Stimulated activated CD4-positive, alpha-beta T cell treated with anti-CD3 and anti-CD28 coated beads, TNF-alpha, amount 100 ng/mL, for 24 hours (primary cell): ENCODE measurements at places on chromosomes 1 and 21.

- no peak for DNase-seq
These were observed 27.0 kb upstream of the SARS1 start for GRCh38 chr1:109186733-109187086.

- DNase-seq, result no peak
These were observed 7.5 kb upstream of the FNDC5 start for GRCh38 chr1:32878183-32878582.

DNA sequence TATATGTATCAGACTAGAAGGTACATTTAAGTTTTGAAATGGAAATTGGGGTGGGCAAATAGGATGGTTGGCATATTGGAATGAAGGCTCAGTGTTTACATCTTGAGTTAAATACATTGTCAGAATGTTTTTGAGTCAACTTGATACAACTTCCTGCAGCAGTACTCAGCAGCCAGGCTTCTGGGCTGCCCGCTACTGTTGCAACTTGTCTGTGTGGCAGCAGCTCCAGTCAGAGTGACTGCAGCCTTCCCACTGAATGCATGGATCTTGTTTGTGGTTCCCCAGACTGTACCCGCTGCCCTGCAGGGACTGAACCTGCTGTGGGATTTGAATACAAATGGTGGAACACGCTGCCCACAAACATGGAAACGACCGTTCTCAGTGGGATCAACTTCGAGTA lies 24.9 kb upstream of the SARS1 start:
- no peak for DNase-seq

- DNase-seq, result no peak
These were observed 137.1 kb upstream of the CD34 start for GRCh38 chr1:208047975-208048374.

GRCh38 chr1:10980841-10981727 lies 31.4 kb upstream of the TARDBP start:
- DNase-seq, result no peak

GRCh38 chr1:236112332-236112627 lies 30.1 kb upstream of the GPR137B start:
- DNase-seq, result no peak

DNA sequence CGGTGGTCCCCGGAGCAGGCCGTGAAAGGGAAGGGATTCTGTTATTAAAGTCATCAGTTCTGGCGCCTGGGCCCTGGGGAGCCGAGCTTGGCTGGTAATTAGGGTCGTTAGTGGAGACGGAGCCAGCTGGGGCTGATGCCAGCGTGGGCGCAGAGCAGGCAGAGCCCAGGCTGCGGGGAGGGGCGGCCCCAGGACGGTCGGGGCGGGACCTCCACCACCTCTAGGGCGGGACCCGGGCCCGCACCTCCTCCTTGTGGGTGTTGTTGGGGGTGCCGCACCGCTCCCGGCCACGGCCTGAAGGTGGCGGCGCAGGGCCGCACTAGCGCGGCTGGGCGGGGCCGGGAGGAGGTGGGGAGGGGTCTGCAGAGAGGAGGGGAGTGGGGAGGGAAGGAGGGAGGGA lies 470.6 kb downstream of the PTPRU start:
- no peak for DNase-seq

- DNase-seq, result no peak
These were observed 2.8 kb upstream of the ZC3H12A start for GRCh38 chr1:37471345-37472231.

DNA sequence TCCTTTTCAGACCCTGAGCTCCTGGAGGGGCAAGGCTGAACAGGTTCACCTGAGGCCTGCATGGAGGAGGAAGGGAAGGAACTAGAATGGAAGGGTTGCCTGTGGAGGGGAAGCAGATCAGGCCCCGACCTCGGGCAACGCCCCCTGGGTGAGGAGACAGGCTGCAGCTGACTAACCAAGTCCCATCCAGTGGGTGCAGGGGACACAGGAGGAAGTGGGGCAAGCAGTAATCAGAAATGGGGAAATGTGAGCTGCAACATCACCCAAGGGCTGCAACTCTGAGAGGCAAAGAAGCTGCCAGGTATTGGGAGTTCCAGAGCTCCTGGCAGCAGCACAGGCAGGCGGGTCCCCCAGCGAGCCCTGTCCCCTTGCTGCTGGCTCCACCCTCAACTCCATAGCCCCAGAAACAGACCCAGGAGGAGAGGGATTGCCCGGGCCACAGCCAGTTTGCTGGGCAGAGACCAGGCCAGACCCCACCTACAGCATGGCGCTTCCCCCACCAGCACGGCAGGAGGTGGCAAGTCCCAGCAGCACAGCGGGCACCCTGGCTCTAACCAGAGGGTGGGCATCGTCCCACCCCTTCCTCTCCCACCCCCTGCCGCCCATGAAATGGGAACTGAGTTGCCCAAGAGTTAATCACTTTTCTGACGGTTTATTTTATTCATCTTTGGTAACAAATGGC lies 38.5 kb downstream of the MRPL37 start:
- no peak for DNase-seq

DNA sequence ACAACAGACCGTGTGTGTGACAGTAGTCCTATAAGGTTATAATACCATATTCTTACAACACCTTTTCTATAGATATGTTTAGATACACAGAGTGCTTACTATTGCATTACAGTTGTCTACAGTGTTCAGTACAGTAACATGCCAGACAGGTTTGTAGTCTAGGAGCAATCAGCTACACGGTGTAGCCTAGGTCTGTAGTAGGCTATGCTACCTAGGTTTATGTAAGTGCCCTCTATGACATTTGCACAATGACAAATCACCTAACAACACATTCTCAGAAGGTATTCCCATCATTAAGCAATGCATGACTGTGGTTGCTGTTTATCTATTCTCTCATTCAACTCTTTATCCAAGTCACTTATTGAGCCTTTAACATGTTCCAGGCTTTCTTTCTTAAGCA lies 1.8 kb upstream of the WLS start:
- no peak for DNase-seq

DNA sequence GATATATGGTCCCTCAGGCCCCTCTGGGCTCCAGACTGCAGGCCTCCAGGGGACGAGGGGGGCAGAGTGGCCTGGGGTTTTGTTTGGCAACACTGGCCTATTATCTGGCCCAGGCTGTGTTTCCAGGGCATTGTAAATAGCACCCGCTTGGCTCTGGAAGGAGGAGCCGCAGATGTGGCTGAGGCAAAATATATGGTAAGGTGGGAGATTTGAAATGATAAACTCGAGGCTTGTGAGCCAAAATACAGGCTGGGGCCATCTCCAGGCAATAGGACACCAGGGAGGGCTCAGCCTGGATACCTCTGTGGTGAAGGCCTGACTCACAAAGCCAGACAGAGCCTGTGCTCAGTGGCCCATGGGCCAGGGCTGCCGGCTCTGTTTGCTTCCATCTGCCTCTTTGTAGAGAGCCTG lies 14.0 kb downstream of the NAV1 start:
- DNase-seq, result no peak

GRCh38 chr1:165851034-165851658 lies 23.7 kb downstream of the UCK2 start:
- DNase-seq, result no peak

DNA sequence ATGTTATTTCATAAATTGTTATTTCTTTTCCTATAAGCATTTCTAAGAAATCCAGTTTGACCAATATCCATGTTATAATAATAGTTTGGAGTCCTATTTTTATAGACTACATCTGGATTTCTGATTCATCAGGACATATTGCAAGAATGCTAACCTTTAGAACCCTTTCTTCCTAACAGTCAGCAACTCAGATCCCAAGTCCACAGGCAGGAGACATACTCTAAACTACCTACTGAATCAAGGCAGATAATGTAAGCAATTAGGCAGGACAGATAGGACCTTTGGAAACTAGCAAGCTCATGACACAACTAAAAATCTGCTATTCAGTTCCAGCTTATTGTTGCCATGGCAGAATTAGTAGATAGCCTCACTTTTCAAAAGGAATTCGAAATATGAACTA lies 104.1 kb downstream of the DENND1B start:
- no peak for DNase-seq

DNA sequence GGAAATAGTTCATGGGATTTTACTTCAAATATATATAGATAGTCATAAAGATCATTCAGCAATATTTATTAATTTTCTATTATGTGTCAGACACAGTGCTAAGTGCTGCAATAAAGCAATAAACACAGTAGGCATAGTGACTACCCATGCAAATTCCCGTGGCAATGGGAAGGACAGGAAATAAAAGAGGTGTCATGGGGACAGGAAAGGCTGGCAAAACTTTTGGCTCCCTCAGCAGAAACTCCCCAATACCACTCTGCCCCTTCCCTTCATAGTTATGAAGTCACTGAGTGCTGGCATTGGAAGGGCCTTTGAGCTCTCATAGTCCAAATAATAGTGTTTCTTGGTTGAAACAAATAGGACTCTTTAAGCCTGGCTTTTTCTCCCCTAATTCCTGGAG lies 104.4 kb upstream of the DPT start:
- no peak for DNase-seq

DNA sequence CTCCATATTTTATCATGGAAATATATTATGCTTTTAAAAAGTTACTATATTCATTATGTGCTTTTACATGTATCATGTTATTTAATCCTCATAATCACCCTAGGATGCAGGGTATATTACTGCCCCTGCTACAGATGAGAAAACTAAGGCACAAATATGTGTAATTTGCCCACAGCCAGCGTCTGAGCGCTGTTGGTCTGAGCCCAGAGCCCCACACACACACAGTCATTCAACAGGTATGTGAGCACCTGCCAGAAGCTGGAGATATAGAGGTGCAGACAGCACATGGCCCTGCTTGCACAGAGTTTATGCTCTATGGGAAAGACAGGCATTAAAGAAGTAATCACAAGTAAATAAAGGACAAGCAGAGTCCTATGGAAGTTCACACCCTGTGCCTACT lies 49.8 kb upstream of the SEC16B start:
- DNase-seq, result no peak

- no peak for DNase-seq
These were observed 307.1 kb downstream of the CTH start for GRCh38 chr1:70718086-70718630.

- DNase-seq, result no peak
These were observed 42.6 kb downstream of the OPTC start for GRCh38 chr1:203536575-203536974.

- no peak for DNase-seq
These were observed 93.5 kb downstream of the NAV1 start for GRCh38 chr1:201632364-201632952.

DNA sequence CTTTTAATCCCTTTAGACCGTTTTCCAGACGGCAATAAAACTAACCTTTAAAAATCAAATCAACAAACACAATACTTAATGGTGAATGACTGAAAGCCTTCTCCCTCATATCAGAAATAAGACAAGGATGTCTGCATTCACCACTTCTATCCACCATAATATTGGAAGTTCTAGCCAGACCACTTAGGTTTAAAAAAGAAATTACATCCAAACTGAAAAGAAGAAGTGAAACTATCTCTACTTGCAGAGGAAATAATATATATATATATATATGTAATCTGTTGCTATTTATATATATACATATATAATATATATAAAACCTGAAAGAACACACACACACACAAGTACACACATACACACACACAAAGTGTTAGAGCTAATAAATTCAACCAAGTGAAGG lies 100.4 kb downstream of the BRINP3 start:
- DNase-seq, result no peak

GRCh38 chr1:27554293-27554692 lies 49.7 kb downstream of the AHDC1 start:
- DNase-seq, result no peak

GRCh38 chr1:232463225-232463624 lies 166.7 kb downstream of the SIPA1L2 start:
- DNase-seq, result no peak

- DNase-seq, result no peak
These were observed 44.1 kb upstream of the ACTL8 start for GRCh38 chr1:17710889-17711576.

DNA sequence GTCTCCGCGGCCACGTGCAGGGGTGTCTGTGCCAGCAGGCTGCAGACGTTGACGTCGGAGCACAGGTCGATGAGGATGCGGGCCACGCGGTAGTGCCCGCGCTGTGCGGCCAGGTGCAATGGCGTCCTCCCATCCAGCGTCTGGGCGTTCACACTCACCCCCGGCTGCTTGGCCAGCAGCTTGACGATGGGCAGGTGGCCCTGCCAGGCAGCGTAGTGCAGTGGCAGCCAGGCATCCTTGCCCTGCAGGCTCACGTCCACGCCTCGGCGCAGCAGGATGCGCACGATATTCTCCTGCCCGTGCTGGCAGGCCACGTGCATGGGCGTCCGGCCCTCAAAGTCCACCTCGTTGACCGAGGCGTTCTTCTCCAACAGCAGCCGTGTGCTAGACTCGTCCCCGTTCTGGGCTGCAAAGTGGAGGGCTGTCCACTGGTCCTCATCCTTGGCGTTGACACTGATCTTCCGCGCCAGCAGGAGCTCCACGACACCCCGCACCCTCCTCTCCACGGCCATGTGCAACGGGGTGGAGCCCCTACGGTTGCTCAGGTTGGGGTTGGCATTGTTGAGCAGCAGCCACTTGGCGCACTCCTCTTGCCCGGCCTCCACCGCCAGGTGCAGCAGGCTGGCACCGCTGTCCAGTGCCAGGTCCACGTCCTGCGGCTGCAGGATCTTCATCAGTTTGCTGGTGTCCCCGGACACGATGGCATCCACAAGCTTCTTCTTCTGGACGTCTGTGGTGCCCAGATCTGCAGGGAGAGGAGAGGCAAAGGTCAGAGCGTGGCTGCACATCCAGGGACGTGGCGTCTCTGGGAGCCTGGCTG lies 25.4 kb downstream of the RIPK4 start:
- DNase-seq, result no peak

DNA sequence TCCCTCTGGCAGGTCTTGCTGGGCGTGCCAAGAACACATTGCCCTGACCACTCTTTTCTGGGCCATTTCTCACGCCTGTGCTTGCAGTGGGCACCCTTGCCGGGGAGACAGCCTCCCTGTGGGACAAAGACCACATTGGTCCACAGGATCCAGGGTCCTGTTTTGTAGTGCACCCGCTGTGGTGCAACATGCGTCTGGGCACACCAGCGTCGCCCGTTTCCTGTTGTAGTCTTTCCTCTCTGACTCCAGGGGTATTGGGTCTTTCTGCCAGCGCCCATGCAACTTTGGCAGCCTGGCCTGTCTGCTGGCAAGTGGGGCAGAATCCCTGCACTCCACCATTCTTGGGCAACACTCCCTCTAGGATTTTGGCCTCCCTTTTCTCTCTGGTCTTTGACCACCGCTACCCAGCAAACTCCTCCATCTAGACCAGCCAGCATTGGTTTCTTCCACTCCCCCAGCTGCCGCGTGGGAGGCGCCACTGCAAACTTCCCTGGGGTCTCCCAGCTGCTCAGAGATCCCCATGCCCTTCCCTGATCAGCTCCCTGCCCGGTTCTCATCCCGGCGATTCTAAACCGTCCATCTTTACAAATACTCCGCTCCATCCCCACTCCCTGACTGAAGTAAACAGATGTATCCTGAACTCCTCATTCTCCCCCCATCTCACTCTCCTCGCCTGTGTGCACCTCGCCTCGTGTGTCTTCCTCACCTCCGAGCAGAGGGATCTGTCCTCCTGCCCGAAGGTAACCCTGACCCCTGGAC lies 1.2 kb upstream of the TPRG1L start:
- no peak for DNase-seq

- no peak for DNase-seq
These were observed 203.7 kb upstream of the C1orf87 start for GRCh38 chr1:60277269-60277668.
